T-helper 2 cell treated with Interferon-gamma antibody and Interleukin-4, amounts not matched to agents 5 μg/mL and 100 μg/mL, for 36 hours (primary cell): ENCODE measurements at places on chromosomes 2 and 18.

GRCh38 chr2:240948086-240948485 is 42.0 kb downstream of the CROCC2 start:
- no peak for DNase-seq

DNA sequence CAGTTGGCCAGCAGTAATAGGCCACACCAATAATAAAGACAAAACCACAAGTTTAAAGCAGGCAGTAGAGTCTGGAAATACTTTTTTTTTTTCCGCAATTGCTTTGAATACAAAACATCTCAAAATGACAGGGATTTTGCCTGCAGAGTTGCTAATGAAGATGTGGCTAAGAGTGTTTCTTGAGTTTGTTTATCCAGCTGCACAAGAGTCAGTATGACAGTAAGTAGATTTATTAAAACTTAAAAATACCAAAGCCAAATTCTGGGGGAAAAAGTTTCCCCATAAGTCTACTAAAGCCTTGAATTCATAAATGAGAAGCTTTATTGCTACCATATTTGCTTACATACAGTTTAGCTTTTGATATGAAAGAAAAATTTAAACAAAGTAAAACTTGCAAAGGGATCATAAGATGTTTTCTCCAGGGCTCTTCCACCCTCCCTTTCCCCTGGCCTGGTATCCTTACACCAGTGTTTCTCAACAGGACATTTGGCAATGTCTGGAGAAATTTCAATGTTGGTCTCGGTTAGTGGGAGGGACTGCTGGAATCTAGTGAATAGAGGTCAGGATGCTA is 3.9 kb upstream of the DSEL start:
- no peak for DNase-seq

DNA sequence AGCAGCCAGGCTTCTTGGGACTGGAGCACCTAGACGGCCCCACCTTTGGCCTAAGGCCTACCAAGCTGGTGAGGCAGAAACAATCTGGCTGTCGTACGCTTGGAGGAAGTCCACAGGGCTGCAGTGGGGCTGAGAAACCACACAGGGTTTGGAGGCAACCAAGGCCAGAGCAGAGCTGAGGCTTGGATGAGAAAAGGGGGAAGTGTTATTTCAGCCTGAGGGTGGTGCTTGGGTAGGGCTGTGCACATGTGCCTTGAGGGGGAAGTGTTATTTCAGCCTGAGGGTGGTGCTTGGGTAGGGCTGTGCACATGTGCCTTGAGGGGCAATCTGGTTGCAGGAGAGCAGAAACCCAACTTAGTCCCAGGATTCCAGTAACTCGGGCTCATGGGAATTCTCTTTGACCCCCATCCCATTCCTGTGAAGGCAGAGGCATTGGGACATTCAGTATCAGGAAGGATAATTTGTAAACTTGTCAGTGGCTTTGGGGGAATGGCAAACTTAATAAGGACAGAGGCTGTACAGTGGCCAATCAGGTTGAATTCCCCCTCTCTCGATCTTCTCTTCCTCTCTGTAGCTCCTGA is 971 bp upstream of the FBXO41 start:
- no peak for DNase-seq

GRCh38 chr2:234954551-234954992 is 2.8 kb downstream of the SH3BP4 start:
- DNase-seq, result no peak

GRCh38 chr2:241540401-241540770 is 18.2 kb upstream of the BOK start:
- no peak for DNase-seq

DNA sequence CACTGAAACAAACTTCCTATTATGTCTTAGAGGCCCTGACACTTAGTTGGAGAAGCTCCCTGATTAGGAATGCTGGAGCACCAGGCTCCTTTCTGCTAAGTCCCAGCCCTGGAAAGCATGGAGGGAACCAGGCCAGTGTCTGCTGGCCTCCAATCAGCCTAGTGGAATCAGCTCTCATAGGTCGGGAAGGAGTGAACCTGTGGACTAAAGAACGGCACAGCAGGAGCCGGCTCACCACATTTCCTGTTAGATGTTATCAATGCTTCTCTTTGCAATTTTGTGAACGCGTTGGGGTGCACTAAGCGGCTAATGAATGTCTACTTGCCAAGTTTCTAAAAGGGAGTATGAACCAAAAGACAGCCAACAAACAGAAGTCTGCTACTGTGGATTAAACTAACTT is 296.6 kb downstream of the NAPG start:
- DNase-seq, result no peak

DNA sequence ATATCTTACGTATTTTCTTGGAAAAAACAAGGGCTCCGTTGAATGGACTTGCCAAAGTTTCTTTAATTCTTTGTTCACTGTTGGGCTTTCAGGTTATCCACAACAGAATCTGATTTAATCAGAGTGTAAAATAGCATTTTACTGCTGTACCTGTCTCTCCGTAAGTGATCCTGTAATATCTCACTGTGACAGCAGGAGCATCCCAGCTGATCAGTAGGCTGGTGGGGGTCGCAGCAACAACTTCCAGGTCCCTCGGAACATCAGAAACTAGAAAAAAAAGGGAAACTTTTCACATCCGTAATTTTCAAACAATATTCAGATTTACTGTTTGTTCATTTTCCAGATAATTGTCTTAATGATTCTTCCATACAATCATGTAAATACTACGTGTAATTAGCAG is 51.2 kb downstream of the FN1 start:
- no peak for DNase-seq

DNA sequence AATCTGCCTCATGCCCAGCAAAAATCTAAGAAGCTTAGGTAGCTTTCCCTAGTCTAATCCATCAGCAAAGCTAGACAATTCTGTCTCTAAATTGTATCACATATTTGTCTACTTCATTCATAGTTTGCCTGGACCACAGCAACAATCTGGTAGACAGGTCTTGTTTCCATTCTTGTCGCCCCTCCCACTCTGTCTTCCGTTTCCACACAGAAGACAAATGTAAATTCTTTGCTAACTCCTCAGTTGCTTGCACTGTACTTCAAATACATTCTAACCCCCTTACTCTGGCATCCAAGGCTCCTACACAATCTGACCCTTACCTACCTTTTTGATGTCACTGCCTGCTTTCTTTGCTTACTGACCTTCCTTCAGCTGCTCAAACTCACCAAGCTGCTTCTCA is 40.1 kb downstream of the THUMPD2 start:
- no peak for DNase-seq

DNA sequence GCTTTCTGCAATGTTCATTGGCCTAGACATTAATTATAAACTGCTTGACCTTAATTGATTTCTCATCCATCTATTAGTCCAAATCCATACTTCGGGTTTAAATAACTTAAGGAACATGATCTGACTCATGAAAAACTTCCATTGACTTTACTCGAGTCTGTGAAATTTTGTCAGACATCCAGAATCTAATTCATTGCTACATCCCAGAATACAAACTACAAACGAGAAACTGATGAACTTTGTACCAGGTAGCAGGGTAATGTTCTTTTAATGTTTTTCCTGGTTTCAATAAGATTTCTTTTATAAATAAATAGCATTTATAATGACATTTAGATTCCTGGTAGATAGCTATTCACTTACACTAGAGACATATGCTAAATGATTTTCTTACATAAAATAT is 36.0 kb upstream of the IKZF2 start:
- DNase-seq, result no peak

GRCh38 chr2:119204525-119204924 is 19.1 kb upstream of the STEAP3 start:
- DNase-seq, result no peak

DNA sequence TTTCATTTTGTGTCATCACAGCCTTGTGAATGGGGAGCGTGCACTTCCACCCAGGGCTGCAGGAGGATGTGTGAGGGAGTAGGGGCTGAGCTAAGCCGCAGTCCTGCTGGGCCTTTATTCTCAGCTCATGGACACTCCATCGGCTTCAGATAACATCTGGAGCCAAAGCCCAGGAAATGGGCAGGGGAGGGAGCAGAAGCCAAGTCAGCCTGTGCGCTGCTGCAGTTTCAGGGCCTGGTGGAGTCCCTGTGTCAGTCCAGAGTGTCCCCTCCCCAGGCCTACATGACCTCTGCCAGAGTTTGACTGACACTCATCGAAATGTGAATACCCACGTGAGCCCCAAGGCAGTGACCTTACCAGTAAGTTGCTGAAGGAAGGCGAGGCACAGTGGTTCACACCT is 242.2 kb downstream of the LOXHD1 start:
- no peak for DNase-seq

DNA sequence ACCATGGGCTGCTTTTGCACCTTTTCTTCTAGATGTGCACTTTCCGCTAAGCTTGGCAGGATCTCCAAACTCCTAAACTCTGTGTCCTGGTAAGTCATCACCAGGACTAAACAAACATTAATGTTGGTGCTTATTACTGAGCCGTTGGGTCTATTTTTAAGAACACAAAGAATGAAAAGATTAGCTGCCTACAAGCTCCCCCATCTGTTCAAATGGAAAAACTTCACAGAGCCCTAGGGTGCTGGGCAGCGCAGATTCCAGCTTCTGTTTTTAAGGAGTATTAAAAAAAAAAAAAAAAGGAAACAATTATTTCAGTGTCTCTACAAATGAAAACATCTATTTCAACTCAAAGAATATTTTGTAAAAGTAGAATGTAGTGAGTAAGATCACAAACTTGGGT is 97.8 kb upstream of the AQP4 start:
- no peak for DNase-seq

- no peak for DNase-seq
These were observed 356.3 kb downstream of the ZEB2 start for GRCh38 chr2:144163592-144163991.

GRCh38 chr2:173934895-173935294 is 30.3 kb downstream of the SP3 start:
- DNase-seq, result no peak

- DNase-seq, result no peak
These were observed 124.6 kb upstream of the CYP1B1 start for GRCh38 chr2:38200598-38200997.

GRCh38 chr2:239251971-239252370 is 148.8 kb downstream of the HDAC4 start:
- no peak for DNase-seq

DNA sequence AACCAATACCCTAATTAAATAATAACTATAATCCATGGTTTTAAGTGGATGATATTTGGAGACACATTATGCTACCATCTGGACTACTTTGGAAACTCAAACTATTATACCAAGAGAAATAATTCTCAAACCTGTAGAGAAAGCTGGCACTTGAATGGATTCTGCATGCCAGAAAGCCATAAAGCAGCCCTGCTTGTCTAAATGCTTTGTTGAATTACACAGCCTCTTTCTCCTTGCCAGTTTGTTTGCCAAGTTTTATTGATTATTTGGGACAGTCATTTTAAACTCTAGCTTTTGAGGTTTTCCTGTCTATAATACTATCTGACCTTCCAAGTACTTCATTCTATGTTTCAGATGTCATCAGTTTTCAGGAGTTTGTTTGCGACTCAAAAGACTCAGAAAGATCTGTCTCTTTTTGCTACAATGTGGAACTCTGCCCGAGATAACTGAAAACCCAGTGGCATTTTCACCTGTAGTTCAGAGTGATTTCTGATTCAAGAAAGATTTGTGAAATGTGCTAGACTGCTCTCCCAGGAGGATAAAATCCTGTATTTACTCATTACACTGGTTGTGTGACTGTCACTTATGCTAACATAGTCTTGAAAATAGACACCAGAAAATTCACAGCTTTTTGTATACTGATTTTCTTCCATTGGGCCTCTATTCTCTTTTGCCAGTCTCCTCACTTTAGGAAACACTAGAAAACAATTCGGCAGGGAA is 29.2 kb upstream of the MBOAT2 start:
- DNase-seq, result no peak

GRCh38 chr2:119473621-119474370 is 42.1 kb downstream of the TMEM37 start:
- no peak for DNase-seq

DNA sequence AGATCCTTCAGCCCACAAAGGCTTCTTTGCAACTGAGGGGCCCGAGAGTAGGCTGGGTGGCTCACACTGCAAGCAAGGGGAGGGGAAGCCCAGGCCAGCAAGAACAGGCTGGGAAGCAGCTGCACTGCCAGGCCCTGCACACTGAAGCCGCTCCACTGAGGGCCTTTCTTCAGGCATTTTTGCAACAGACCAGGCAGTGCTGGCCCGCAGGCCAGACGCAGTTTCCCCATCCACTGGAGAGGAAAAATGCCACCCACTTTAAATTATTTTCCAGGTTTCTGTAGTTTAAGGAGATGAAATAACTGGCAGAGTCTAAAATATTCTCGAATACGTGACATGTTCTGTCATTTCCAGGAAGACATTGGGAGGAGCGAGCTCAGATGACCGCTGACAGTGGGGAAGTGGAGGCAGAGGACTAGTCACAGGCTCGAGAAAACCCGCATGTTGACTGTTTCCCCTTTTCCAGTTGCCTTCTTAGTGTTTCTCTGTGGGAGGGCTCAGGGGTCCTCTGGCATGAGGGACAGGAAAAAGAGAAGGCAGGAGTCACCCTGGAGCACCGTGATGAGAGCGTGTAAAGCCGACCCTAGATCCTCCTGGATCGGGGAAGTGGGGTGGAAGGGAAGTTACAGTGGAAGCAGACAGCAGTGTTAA is 53.3 kb upstream of the B3GNT7 start:
- DNase-seq, result no peak

GRCh38 chr2:68295516-68295915 is 24.2 kb downstream of the CNRIP1 start:
- DNase-seq, result no peak

DNA sequence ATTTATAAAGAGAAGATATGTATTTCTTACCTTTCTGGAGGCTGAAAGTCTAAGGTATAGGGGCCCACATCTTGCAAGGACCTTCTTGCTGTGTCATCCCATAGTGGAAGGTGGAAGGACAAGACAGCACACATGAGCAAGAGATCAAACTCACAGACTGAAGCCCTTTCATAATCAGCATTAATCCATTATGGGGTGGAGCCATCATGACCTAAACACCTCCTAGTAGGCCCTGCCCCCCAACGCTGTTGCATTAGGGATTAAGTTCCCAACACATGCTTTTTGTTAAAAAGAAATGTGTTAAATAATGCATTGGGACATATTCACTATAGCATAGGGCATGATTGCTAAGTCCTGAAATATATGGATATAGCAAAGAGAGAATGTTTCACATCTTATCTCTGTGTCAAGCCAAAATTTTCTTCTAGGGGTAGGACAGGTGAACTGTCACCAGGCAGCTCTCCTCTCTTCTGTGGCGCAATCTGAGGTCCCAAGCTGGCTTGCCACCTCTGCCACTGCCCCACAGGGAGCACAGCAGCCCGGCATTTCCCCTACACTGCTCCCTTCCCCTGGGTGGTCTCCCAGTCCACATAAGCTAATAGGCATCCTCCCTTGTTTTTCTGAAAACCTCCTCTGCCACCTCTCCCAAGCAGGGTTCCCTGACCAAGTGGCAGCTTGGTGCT is 8.3 kb upstream of the CTIF start:
- no peak for DNase-seq

GRCh38 chr18:7537145-7537544 is 30.0 kb upstream of the PTPRM start:
- DNase-seq, result no peak

- DNase-seq, result no peak
These were observed 37.8 kb downstream of the HS6ST1 start for GRCh38 chr2:128280901-128281321.

DNA sequence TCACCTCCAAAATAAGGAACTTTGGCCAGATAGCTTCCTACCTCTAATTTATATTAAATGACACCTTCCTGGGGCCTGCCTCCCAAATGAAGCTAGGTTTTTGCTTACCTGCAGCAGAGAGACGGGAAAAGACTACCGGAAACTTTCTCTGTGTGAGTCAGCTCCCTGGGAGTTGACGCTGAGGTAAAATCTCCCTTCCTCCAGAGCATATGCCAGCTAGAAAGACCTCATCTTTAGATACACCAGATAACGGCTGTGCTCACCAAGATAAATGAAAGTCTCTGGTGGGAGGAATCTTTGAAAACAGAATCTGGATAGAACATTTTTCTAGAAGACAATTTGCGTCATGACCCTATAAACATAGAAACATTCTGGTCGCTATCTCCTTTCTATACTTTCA is 99.7 kb upstream of the RFX8 start:
- no peak for DNase-seq
